ENCODE measurements at places on chromosomes 2 and 18.

- H3K4me3 ChIP-seq = 0 out of 2 replicates have a peak overlapping the region, but pooled peaks have one; percentile 6
- no peaks in the 10 kb centered on the region for H3K36me3 ChIP-seq
- H3K4me1 ChIP-seq = peaks cover 65% of the 10 kb centered on the region
- H3K27ac ChIP-seq = no peak overlapping the region
- no peaks in the 10 kb centered on the region for H3K27me3 ChIP-seq
These were observed 38.7 kb downstream of the PKDCC start for GRCh38 chr2:42086500-42086953.

GRCh38 chr2:166867874-166868514 is 20.3 kb upstream of the XIRP2 start:
- H3K4me1 ChIP-seq = no peaks in the 10 kb centered on the region
- no peak for DNase-seq
- H3K27ac ChIP-seq = no peak overlapping the region
- no peaks in the 10 kb centered on the region for H3K27me3 ChIP-seq
- H3K36me3 ChIP-seq = no peaks in the 10 kb centered on the region

DNA sequence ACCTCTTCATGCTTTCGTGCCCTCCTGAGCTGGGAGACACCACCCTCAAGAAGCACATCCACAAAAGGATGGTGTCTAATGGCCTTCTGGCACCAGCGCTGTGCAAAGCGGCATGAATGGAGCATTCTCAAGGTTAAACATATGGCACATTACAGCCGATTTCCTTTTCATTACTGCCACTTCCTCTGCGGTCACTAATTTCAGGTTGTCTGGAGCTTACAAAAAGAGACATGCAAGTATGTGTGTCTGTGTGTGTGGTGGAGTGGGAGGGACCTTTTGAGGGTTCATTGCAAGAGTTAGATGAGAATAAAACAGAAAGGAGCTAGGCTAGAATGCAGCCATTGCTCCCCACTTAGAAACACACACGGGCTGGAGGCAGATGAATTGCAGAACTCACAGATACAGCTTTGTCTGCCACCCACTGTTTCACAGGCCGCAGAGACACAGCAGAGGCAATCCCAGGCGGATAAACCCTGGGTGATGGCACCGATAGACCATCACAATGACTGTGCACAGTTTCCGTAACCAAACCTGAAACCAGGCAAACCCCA is 76.0 kb downstream of the TGIF1 start:
- no peak overlapping the region for H3K27ac ChIP-seq
- H3K4me3 ChIP-seq = no peak overlapping the region
- no peak for DNase-seq

DNA sequence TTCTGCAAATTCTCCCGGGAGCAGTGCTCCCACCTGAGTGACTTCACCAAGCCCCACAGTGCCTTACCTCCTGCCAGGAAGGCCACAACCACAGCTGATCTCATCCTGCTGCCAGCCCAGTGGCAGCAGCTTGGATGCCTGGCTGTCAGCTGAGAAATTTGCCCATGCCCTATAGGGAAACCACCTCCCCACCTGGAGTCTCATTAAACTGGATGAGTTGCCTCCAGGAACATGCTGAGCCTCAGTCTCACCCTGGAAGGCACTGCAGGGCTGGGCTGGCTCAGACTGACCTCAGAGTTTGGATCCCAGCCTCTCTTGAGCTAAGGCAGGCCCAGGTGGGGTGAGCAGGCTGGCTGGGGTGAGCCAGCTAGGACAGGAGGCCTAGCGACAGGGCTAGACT is 23.3 kb downstream of the REEP1 start:
- H3K27me3 ChIP-seq = peaks cover 53% of the 10 kb centered on the region
- no peak overlapping the region for H3K4me3 ChIP-seq
- no peaks in the 10 kb centered on the region for H3K36me3 ChIP-seq
- no peak for DNase-seq

GRCh38 chr18:1658908-1659566 is 754.4 kb downstream of the ADCYAP1 start:
- no peaks in the 10 kb centered on the region for H3K36me3 ChIP-seq
- no peak overlapping the region for H3K27ac ChIP-seq
- DNase-seq = no peak

- H3K36me3 ChIP-seq = no peaks in the 10 kb centered on the region
- peak overlapping the region; percentile 70 for H3K4me3 ChIP-seq
- peaks cover 24% of the 10 kb centered on the region for H3K27me3 ChIP-seq
- H3K4me1 ChIP-seq = peaks cover 39% of the 10 kb centered on the region
These were observed 1.4 kb downstream of the ARID5A start for GRCh38 chr2:96537734-96538486.

DNA sequence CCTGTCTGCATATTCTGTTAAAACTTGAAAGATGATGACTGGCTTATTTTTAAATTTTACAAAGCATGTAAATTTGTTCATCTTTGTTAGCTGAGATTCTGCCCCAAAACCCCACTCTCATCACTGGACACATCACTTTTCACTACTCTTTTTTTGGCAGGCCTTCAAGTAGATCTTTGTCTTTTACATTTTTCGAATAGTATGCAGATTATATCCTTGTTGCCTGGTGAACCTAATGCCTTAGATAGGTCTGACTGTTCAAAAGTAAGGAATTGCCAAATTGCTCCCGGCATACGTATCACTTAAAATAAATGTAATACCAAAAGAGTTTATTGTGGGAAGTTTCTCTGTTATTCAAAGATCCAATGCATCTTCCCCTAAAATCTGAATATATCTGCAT is 303.3 kb downstream of the XIRP2 start:
- no peak overlapping the region for H3K27ac ChIP-seq
- no peak for DNase-seq
- no peak overlapping the region for H3K4me3 ChIP-seq
- no peaks in the 10 kb centered on the region for H3K36me3 ChIP-seq
- no peaks in the 10 kb centered on the region for H3K27me3 ChIP-seq

DNA sequence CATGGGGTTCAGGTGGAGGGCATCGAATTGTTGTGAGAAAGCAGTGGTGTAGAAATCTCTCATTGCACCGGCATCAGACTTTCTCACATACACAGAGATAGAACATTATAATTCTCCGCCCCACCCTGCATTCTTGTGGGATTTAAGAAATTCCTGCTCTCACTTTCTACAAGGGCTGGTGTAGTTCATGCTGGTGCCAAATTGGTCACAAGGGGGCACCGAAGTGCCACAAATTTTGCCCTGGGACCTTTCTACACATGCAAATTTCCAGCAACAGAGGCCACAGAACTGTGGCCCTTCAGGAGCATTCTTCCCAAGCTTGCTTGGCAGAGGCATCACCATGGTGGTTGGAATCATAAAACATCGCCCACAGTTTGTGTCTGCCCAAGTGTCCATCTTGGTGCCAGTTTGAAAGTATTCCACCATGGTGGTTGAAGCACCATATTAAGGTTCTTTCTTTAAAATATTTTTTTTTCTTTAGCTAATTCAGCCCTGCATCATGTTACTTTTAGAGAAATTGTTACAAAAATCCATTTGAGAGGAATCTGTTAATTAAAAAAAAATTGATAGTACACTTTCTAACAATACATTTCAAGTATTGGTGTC is 521.2 kb upstream of the FANCL start:
- H3K36me3 ChIP-seq = no peaks in the 10 kb centered on the region
- DNase-seq = peak; percentile 35
- H3K4me1 ChIP-seq = no peaks in the 10 kb centered on the region
- no peaks in the 10 kb centered on the region for H3K27me3 ChIP-seq

- DNase-seq = no peak
- no peaks in the 10 kb centered on the region for H3K4me1 ChIP-seq
- H3K27me3 ChIP-seq = no peaks in the 10 kb centered on the region
- no peak overlapping the region for H3K4me3 ChIP-seq
These were observed 5.3 kb downstream of the LHCGR start for GRCh38 chr2:48750128-48750739.

- peaks cover 11% of the 10 kb centered on the region for H3K4me1 ChIP-seq
- no peaks in the 10 kb centered on the region for H3K27me3 ChIP-seq
- no peak overlapping the region for H3K4me3 ChIP-seq
- H3K27ac ChIP-seq = no peak overlapping the region
These were observed 140.1 kb downstream of the EXOC6B start for GRCh38 chr2:72685638-72686213.

GRCh38 chr18:45467293-45467692 is 148.0 kb upstream of the SLC14A2 start:
- H3K27ac ChIP-seq = no peak overlapping the region
- no peaks in the 10 kb centered on the region for H3K4me1 ChIP-seq
- H3K36me3 ChIP-seq = no peaks in the 10 kb centered on the region
- no peak for DNase-seq
- no peak overlapping the region for H3K4me3 ChIP-seq

GRCh38 chr2:10289891-10290290 is 12.8 kb upstream of the HPCAL1 start:
- no peaks in the 10 kb centered on the region for H3K36me3 ChIP-seq
- H3K4me1 ChIP-seq = peaks cover 24% of the 10 kb centered on the region
- no peak for DNase-seq
- H3K27ac ChIP-seq = no peak overlapping the region
- no peaks in the 10 kb centered on the region for H3K27me3 ChIP-seq

- no peaks in the 10 kb centered on the region for H3K4me1 ChIP-seq
- H3K27me3 ChIP-seq = no peaks in the 10 kb centered on the region
- peaks cover 2% of the 10 kb centered on the region for H3K36me3 ChIP-seq
- no peak overlapping the region for H3K27ac ChIP-seq
- no peak for DNase-seq
- no peak overlapping the region for H3K4me3 ChIP-seq
These were observed 66.0 kb downstream of the MAPRE2 start for GRCh38 chr18:35107216-35107615.

DNA sequence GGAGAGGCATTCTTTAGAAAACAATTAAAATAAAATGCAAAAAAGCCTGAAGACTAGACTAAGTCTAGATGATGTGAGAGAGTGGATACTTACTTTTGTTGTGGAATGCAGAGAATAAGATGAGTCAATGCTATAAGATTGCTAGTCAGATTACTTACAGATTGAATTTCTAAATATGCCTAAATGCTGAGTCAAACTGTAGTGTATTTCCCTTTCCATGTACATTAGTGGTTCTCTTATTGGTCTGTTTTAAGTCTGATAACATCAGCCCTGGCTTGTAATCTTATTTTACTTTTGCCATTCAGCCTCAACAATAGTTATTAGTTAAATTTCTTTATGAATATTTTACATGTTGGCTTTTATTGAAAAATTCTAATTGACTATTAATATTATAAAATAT is 702.7 kb downstream of the SOCS6 start:
- H3K27ac ChIP-seq = no peak overlapping the region
- H3K4me1 ChIP-seq = no peaks in the 10 kb centered on the region
- H3K27me3 ChIP-seq = no peaks in the 10 kb centered on the region
- H3K4me3 ChIP-seq = no peak overlapping the region

DNA sequence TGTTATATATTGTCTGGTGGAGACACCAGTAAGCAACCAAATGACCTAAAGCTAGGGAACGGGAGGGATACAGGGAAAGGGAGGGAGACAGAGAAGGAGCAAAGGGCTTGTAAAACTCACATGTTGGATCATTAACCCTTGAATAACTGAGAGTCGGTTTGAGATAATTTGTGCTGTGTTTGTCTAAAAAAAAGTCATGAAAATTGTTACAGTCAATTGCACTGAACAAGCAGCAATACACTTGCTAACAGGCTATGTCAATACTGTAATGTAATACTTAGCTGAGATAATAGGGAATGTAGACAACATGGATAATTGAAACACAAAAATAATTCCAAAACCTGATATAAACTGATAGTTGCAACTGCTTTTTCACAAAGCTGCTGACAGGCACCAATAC is 71.3 kb upstream of the ZNF521 start:
- no peak for DNase-seq
- H3K27me3 ChIP-seq = no peaks in the 10 kb centered on the region
- H3K4me1 ChIP-seq = no peaks in the 10 kb centered on the region
- no peak overlapping the region for H3K27ac ChIP-seq

- H3K36me3 ChIP-seq = no peaks in the 10 kb centered on the region
- no peaks in the 10 kb centered on the region for H3K27me3 ChIP-seq
These were observed 419.2 kb downstream of the LRP1B start for GRCh38 chr2:141711627-141712026.

GRCh38 chr2:38720613-38721241 is 30.4 kb downstream of the SRSF7 start:
- H3K4me1 ChIP-seq = peaks cover 10% of the 10 kb centered on the region
- H3K27me3 ChIP-seq = no peaks in the 10 kb centered on the region
- no peak overlapping the region for H3K4me3 ChIP-seq
- H3K27ac ChIP-seq = no peak overlapping the region

DNA sequence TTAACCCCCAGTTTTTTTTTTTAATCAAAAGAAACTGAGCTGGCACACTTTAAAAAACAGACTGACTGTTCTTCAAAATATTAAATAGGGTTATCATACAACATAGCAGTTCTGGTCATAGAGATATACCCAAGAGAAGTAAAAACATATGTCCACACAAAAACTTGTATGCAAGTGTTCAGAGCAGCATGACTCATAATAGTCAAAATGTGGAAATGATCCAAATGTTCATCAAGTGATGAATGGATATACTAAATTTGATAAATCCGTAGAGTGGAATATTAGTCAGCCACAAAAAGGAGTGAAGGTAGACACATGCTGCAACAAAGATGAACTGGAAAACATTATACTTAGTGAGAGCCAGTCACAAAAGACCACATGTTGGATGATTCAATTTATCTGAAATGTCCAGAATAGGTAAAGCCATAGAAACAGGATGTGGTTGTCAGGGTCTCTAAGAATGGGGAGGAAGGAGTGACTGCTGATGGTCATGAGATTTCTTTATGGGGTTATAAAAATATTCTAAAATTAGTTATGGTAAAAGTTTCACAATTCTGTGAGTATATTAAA is 5.1 kb downstream of the SMIM21 start:
- no peak overlapping the region for H3K4me3 ChIP-seq
- H3K27me3 ChIP-seq = no peaks in the 10 kb centered on the region
- no peak for DNase-seq
- no peaks in the 10 kb centered on the region for H3K36me3 ChIP-seq

GRCh38 chr2:232581725-232582124 is 31.2 kb downstream of the EIF4E2 start:
- no peak overlapping the region for H3K27ac ChIP-seq
- no peak for DNase-seq
- no peak overlapping the region for H3K4me3 ChIP-seq
- H3K36me3 ChIP-seq = peaks cover 29% of the 10 kb centered on the region

- H3K27ac ChIP-seq = no peak overlapping the region
- H3K27me3 ChIP-seq = no peaks in the 10 kb centered on the region
- peaks cover 3% of the 10 kb centered on the region for H3K36me3 ChIP-seq
- peaks cover 38% of the 10 kb centered on the region for H3K4me1 ChIP-seq
These were observed 7.1 kb downstream of the MREG start for GRCh38 chr2:216006164-216006663.

DNA sequence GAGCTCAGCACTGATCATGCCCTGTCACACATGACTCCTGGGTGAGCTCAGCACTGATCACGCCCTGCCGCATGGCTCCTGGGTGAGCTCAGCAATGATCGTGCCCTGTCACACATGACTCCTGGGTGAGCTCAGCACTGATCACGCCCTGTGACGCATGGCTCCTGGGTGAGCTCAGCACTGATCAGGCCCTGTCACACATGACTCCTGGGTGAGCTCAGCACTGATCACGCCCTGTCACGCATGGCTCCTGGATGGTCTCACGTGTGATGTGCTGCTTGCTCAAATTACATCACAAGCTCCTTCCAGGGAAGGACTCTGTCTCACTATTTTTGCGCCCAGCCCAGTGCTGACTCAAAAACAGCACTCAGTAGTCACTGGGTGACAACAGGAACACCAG is 258.0 kb downstream of the HDAC4 start:
- H3K27ac ChIP-seq = no peak overlapping the region
- no peak for DNase-seq
- H3K36me3 ChIP-seq = peaks cover 16% of the 10 kb centered on the region
- no peaks in the 10 kb centered on the region for H3K27me3 ChIP-seq

Measured in HepG2 (cell line).